ENCODE measurements at places on chromosomes 5 and 9.
A peak's percentile ranks its signal among the peaks of the same experiment; 100 is the strongest.

- DNase-seq = no peak
These were observed 85.2 kb downstream of the SLC44A1 start for GRCh38 chr9:105329719-105330062.

DNA sequence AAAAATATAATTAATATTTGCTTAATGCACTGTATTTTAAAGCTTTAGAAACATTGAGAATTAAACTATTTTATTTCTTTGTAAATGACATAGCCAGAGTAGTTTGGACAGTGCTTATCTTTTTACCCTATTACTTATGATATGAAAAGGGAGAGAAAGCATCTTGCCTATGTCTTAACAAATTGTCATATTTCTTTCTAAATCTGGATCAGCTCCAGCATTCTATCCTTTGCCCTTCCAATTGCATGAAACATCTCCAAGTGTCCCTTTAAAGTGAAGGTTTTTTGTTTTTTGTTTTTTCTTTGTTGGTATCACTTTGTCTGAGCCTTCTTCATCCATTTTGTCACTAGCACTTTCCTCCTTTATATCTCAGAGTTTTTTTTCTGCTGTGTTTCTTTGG is 511.6 kb upstream of the FAM174A start:
- DNase-seq = no peak

DNA sequence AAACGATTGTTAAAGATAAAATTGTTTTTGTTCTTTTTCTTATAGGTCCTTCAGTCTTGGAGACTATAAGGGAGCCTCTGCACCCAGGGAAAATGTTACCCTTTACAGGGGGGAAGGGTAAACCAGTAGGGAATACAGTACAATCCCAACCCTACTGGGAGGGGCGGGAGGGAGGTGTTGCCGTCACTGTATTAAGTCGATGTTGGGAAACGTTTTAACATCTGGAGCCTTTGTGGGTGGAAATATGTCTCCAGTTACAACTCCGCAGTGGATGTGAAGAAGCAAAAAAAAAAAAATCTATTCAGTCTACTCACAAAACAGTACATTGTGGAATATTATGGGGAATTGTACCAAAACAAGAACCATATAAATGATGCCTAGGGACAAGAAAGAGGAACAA is 47.2 kb upstream of the FCHO2 start:
- DNase-seq = no peak

GRCh38 chr5:73448463-73449136 is at the start of gene FOXD1:
TSS of gene FOXD1 (minus strand) at chr5:73448777. CDS start at chr5:73448362, 415 bp downstream.
- peak; percentile 42 for DNase-seq

GRCh38 chr9:137593176-137593575 is 2.9 kb upstream of the ZMYND19 start:
- DNase-seq = no peak

- DNase-seq = no peak
These were observed 53.6 kb downstream of the SAXO1 start for GRCh38 chr9:18979367-18979766.

DNA sequence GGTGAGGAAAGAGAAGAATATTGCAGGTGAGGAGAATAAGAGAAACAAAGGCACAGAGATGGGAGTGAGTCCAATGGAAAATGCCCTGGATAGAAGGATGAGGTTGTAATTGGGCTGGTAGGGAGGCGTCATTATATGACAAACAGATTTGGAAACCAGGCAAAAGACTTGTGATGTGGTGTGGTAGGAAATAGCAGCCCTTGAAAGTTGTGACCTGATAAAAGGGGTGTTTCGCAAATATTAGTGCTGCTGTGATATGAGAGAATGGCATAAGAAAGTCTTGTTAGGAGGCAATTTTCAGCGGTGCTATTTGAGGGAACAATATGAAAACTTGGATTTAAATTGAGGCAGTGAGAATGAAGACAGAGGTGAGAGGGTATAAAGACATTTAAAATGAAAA is 217.5 kb upstream of the ACTBL2 start:
- no peak for DNase-seq

DNA sequence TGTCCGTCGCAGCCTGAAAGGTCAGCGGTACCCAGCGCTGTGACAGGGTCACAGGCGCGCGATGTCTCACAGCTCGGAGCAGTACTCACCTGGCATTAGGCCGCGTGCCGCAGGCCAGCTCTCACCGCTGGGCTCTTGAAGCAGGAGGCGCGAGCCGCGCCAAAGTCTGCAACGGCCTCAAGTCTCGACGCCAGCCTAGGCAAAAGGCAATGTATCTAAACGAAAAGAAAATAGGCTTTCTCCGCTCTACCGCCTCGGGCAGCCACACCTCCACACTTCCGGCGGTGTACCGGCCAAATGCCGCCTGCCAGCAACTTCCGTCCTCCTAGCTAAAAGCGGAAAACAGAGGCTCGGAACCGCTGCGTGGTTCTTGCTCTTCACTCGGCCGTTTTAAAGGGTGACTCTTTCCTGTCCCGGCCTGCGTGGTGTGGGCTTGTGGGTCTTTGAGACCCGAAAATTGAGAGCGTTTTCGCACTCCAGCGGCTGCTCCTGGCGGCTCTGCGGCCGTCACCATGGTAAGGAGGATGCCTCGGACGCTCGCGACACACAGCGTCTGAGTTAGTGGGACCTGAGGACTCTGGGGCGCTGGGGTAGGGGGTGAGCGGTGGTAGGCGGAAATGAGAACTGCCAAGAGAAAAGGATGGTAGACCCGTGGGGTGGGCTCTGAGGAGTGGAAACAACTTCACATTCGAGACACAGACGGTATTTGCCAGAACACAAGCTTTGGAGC is at the start of the genes GFM2 and NSA2:
Gene GFM2 (minus strand): TSS at position 269 of the 730 bp plus-strand sequence. CDS start 3,375 bp downstream, outside the sequence.
Gene NSA2 (plus strand): TSS at position 401 of the 730 bp plus-strand sequence. CDS start 112 bp downstream, at position 513.
- peak; percentile 91 for DNase-seq

GRCh38 chr5:169301986-169302385 is 1.0 kb upstream of the SLIT3 start:
- no peak for DNase-seq

DNA sequence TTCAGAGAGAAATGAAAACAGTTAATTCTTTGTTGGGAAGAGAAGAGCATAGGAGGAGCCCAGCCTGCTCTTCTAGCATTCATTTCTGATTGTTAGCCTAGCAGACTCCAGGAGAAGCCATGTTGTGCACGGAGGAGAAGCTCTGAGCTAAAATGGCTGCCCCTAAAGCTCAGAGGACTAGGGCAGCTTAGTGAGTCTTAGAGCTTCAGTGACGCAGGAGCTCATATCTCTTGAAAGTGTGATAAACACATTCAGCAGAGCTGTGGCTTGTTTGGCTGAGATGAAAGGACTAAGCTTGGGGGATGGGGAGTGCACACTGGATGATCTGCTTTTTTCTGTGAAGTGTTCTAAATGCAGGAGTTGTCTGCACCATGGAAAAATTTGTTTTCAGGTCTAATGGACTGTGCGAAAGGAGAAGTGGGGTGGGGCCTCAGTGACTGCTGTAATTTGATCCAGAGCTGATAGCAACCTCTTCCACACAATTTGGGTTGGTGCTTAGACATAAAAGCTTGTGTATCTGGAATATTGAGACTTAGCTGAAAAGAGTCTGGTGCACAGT is 58.5 kb downstream of the ZNF462 start:
- DNase-seq = no peak

GRCh38 chr9:88501086-88501485 is 33.9 kb upstream of the NXNL2 start:
- DNase-seq = no peak

- no peak for DNase-seq
These were observed 47.1 kb upstream of the CTSL start for GRCh38 chr9:87678650-87679355.

GRCh38 chr5:50653946-50654345 is 12.5 kb upstream of the PARP8 start:
- DNase-seq = no peak

- no peak for DNase-seq
These were observed 297.1 kb upstream of the MSX2 start for GRCh38 chr5:174427304-174427703.

GRCh38 chr5:137831105-137831504 is 36.6 kb upstream of the MYOT start:
- DNase-seq = no peak

DNA sequence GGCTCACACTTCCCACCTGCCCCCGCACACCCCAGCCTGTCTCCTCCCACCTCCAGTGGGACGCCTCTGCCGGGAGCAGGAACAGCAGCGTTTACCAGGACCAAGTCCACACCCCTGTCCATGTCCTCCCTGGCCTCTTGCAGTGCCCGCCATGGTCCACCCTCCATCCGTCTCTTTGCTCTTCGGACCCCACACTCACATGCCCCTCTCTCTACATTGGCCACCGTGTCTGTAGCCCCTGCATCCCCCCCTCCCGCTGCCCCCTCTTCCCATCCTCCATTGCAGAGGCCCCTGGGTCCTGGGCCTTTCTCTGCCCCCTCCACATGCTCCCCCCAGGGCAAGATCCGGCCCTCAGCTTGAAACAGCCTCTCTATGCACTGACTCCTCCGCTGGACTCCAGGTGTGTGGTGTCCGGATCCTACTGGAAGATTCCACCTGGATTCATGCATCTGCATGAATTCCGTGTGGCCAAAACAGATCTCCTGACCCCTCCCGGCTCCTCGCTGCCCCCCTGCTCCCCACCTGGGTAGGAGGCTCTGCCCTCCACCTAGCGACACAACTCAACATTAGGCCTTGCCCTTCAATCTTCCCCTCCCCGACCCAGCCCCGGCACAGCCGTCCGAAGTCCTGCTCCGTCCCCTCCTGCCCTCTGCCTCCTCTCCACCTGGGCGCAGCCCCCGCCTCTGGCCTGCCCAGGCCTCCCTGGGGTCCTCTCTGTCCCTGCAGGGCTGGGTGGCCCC is 168.5 kb downstream of the OLFM1 start:
- DNase-seq = no peak

Data from T-helper 2 cell treated with Interferon-gamma antibody and Interleukin-4, amounts not matched to agents 5 μg/mL and 100 μg/mL, for 36 hours (primary cell).